Activated CD4-positive, alpha-beta memory T cell treated with anti-CD3 and anti-CD28 coated beads for 36 hours (primary cell): ENCODE measurements at places on chromosomes 13 and 19.
A peak's percentile ranks its signal among the peaks of the same experiment; 100 is the strongest.

DNA sequence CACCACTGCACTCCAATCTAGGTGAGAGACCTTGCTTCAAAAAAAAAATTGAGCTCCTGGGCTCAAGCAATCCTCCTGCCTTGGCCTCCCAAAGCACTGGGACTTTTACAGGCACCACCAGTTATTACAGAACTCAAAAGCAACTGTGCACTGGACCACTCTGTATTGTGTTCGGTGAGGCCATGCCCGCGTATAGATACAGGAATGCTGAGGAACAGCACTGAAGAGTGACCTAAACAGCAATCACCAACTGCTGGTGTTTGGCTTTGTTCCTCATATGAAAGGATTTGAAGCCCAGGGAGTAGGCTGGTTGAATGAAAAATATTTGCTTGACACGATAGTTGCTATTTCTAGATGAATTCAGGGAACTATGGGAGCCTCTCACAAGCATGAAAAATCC, 29.5 kb downstream of the SLC25A30 start:
- DNase-seq, result no peak

GRCh38 chr19:45595814-45596213, 6.2 kb downstream of the GPR4 start:
- no peak for DNase-seq

- no peak for DNase-seq
Observed at GRCh38 chr13:84873951-84874350, 925.3 kb downstream of the SLITRK6 start.

GRCh38 chr13:99296398-99296797, 10.8 kb downstream of the GPR183 start:
- DNase-seq, result no peak

- DNase-seq, result no peak
Observed at GRCh38 chr19:6238643-6239281, 41.0 kb downstream of the MLLT1 start.

DNA sequence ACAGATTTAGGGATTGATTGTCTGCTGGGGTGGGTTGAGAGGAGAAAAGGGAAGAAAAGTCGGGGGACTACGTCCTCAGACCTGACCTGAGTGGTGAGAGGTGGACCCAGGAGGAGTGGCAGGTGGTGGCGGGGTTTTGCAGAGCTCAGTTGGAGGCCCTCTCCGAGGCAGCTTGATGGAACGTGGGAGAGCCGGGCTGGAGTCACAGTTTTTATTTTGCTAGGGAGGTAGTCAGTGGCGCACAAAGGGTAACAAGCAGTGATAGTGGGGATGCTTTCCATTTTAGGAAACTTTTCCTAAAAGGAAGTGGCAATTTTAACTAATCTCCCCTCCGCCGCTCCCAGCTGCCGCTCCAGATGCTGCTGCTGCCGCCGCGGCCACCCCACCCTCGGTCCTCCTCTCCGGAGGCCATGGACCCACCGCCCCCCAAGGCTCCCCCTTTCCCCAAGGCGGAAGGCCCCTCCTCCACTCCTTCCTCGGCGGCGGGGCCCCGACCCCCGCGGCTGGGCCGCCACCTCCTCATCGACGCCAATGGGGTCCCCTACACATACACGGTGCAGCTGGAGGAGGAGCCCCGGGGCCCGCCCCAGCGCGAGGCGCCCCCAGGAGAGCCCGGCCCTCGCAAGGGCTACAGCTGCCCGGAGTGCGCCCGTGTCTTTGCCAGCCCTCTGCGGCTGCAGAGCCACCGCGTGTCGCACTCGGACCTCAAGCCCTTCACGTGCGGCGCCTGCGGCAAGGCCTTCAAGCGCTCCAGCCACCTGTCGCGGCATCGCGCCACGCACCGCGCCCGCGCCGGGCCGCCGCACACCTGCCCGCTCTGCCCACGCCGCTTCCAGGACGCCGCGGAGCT, 1.1 kb upstream of the ZNF581 start:
- peak; percentile 50 for DNase-seq

GRCh38 chr13:35917252-35917941, 213.8 kb downstream of the DCLK1 start:
- DNase-seq, result no peak

DNA sequence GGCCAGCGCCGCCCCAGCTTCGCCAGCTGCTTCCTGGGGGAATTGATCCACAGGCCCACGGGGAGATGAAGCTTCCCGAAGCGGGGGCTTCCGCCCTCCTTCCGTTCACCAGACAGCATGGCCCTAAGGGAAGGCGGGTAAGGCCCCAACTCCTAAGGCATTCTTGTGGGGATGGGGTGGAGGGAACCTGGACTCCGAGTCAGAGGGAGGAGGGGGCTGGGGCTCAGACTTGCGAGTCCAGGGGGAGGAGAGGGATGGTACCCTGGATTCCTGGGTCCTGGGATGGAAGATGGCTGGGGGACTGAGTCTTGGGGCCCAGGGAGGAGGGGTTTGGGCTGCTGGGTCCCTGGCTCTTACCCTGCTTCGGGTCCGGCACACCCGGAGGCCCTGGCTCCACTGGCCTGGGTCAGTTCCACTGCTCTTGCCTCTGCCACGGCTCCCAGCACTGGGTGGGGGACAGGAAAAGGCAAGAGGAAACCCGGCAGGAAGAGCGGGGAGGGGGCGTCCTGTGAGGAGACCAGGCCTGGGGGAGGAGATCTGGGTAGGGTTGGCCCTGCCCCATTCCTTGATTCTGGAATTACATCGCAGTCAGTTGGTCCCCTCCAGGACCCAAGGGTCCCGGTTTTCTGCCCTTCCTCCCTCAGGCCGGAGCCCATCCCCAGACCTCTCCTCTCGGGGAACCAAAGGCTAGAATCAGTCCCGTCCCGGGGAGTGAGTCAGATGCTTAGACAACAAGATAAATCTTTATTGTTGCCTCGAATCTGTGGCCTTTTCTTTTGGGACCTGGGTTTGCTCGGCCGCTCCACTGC, at the start of gene RASIP1:
Gene RASIP1, minus strand, starts transcription at position 447 of the 809 bp plus-strand sequence. Its CDS starts 328 bp downstream, at position 119.
- no peak for DNase-seq
